ENCODE measurements at places on chromosomes 3 and 15.

DNA sequence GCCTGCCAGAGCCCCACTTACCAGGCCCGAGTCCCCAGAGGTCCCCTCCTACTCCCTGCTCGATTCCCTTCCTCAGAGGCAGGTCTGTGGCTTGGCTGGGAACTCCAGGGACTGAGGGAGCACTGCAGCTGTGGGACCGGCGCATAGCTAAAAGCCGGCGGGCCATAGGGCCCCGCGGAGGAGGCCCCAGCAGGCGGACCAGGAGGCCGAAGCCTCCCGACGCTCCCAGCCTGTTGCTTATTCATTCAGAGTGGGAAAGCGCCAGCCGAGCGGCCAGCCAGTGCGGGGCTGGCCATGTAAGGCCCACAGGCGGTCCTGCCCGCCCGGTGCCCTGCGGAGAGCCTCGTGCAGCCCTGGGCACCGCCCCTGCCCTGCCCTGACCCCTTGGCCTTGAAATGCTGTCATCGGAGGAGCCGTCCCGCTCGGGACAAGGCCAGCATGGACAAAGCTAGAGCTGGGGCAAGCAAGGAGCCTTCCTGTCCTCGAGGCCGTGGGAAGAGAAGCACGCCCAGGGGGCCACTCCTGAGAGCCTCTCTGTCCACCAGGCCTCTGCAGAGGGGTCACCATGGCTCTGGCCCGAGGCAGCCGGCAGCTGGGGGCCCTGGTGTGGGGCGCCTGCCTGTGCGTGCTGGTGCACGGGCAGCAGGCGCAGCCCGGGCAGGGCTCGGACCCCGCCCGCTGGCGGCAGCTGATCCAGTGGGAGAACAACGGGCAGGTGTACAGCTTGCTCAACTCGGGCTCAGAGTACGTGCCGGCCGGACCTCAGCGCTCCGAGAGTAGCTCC lies at the start of gene LOXL1:
Gene LOXL1, plus strand, starts transcription at position 244 of the 784 bp plus-strand sequence. Its CDS starts 322 bp downstream, at position 566.
- no peak for DNase-seq

- no peak for DNase-seq
Measured at GRCh38 chr3:5128849-5129248, 6.8 kb downstream of the ARL8B start.

GRCh38 chr15:64466408-64467141 lies 6.2 kb downstream of the ZNF609 start:
- no peak for DNase-seq

DNA sequence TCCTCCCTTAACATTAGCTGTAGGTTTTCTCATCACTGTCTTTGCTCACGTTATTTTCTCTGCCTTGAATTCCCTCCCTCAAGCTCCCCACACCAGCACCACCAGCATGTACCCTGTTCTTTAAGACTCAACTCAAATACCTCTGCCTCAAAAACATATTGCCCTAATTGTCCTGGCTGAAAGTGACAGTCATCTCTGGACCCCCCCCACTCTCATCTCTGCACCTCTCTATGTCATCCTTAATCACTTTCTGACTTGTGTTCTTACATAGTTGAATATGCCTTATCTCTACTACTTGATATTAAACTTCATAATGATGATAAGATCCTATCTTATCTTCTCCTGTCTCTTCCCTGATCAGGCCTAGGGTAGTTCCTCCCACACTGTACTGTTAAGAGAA lies 345.2 kb upstream of the TPRG1 start:
- DNase-seq: no peak

GRCh38 chr3:39783680-39784079 lies 25.7 kb upstream of the MYRIP start:
- no peak for DNase-seq

GRCh38 chr3:10557781-10558373 lies 52.5 kb upstream of the ATP2B2 start:
- DNase-seq: no peak

DNA sequence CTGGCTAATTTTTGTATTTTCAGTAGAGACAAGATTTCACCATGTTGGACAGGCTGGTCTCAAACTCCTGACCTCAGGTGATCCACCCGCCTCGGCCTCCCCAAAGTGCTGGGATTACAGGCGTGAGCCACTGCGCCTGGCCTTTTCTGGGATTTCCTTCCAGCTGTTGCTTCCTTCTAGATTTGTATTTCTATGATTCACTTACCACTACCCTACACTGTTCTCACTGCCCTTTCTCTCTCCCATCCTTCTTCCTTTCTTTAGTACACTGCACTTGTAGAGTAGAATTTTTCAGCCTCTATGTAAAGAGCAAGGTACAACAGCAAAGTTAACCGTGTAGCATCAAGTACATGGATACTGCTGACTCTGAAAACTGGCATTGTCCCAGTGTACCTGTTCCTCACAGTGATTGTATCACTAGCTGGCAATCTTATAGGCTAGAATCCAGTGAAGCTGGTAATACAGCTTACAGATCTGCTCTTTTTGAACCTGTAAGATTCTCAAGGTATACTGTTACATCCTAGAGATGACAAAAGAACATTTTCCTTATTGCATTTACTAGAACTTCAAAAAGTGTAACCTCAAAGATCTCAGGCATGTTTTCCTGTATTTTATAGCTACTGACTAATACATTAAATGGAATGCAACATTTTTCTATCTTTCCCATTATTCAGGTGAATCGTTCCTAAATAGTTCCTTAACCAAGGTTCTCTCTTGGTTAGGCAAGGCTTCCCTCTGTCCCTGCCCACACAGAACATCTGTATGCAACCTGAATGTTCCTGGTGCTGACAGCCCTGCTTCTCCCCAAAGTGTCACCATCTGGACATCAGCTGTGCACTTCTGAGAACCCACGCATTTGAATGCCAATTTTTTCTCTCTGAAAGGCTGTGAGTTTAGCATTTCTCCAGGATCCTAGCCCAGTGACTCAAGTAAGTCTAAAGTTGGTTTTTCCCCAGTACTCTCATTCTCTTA lies 74.1 kb upstream of the RAP2B start:
- DNase-seq: no peak

DNA sequence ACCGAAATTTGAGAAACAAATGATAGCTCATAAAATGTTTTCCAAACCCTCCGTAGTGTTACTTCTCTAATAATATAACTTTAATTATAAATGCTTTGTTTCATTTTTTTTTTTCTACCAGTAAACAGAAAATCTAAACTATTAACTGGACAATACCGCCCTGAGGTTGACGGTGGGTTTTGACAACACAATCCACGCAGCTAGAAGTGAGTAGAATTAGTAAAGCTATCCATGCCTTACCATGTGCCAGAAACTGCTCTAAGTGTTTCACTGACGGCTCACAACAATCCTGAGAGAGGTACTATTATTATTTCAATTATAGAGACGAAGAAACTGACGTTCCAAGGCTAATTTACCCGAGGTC lies 410 bp downstream of the NDUFAF1 start:
- no peak for DNase-seq

GRCh38 chr3:133487920-133488540 lies 85.5 kb upstream of the CDV3 start:
- DNase-seq: peak; percentile 43

DNA sequence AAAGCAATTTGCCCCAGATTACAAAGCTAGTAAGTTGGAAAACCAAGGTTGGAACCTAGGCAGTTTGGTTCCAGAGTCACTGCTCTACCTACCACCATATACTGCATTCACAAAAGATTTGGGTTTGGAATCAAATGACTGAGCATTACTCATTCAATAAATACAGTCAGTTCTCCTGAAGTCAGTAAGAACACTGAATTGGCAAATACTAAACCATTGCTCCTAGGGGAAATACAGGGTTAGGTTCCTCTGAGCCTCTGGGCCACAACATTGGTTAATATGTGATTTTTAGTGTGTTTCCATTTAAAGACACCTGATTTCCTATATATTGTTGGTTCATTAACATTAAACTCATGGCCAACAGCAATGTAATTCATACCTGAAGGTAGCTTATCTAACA lies 2.1 kb upstream of the EIF5A2 start:
- no peak for DNase-seq

- no peak for DNase-seq
Measured at GRCh38 chr3:15496341-15496664, 25.2 kb downstream of the COLQ start.

DNA sequence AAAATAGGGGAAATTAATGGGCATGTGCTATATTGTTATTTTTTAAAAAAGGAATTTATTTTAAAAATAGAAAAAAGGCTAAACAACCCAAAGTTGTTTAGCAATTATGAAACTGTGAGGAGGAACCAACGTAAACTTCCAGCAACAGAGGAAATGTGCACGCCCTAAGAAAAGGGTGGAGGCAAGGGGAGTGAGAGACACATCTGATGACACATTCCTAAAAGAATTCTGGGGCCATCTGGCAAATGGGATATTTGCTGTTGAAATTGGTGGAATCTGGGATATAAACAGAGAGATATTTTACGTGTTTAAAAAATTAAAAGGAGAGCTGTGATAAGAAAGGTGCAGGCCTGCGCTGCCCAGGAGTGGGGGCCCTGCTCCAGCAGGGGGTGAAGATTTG lies 50.8 kb upstream of the MUC13 start:
- DNase-seq: no peak
